Smooth muscle cell of the umbilical artery (primary cell): ENCODE measurements at places on chromosomes 3 and 15. TPM values are rescaled to one million over a fixed set of nuclear protein-coding genes. Genes with fewer than 3 reads are reported as not detected.

PTPRG gene
- total RNA-seq, result 28.2 and 29.5 TPM in 2 replicates

GABRR3 gene
- not detected in 2 replicates for total RNA-seq

NR2F2 gene
- total RNA-seq, result 4.8 and 27.3 TPM in 2 replicates

CNTN4 gene
- total RNA-seq, result 0.59 TPM in 1 of 2 replicates, not detected in the other

SMCO1 gene
- not detected in 2 replicates for total RNA-seq

ITIH1 gene
- total RNA-seq, result not detected in 2 replicates

KLHL40 gene
- total RNA-seq, result not detected in 2 replicates

CDV3 gene
- total RNA-seq, result 177 and 246 TPM in 2 replicates

CFAP100 gene
- total RNA-seq, result not detected in 2 replicates

GP5 gene
- 0.14 and 0.59 TPM in 2 replicates for total RNA-seq

SGO1 gene
- total RNA-seq, result 0.59 and 4.9 TPM in 2 replicates

LARP6 gene
- total RNA-seq, result 77.5 and 104 TPM in 2 replicates

SCG3 gene
- not detected in 2 replicates for total RNA-seq
